ENCODE measurements at places on chromosomes 1 and 21.

GRCh38 chr21:45482899-45483821 is 59.1 kb downstream of the SLC19A1 start:
- no peak for DNase-seq

GRCh38 chr1:68173283-68173935 is 58.9 kb downstream of the WLS start:
- DNase-seq: peak; percentile 90

GRCh38 chr1:54109129-54110090 is 43.4 kb downstream of the CDCP2 start:
- no peak for DNase-seq

DNA sequence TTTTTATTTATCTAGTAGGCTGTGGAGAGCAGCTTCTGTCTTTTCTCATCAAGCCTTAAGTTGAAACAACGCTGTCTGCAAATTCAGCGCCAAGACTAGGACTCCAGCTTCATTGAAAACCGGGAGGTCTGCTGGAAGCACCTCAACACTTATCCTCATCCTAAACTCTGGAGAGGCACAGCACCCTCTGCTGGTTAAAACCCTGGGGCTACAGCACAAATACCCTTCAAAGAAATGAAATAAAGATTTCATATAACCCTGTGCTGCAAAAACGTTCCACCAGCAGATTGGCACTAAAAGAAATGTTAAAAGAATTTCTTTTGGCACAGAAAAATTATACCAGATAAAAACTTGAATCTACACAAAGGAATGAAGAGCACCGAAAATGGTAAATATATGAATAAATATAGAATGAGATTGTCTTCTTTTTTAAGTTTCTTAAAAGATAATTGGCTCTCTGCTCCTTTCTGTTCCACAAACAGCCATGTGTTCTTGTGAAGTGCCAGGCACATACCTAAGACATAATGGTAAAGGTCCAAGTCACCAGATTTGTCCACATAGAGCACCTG is 227.7 kb upstream of the SAMSN1 start:
- DNase-seq: peak; percentile 17

GRCh38 chr1:64246294-64246917 is 43.0 kb downstream of the UBE2U start:
- peak; percentile 43 for DNase-seq

DNA sequence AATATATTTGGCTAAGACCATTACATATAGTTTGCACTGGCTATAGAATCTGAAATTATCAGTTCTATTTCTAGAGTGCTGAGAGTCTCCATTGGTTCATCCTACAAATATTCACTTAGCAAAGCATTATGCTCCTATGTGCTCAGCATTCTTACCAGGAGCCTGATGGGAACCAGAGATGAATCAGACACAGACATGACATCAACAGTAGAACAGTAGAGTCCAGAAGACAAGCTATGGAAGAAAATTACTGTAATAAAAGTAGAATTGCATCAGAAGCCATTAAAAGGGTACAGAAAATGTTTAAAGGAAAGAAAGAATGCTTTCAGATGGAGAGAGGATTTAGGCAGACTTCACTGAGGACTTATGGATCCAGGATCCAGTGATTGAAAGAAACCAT is 271.7 kb upstream of the SNX7 start:
- DNase-seq: no peak

- no peak for DNase-seq
Observed at GRCh38 chr1:230458509-230458908, 32.4 kb upstream of the PGBD5 start.

- no peak for DNase-seq
Observed at GRCh38 chr1:65412984-65413375, 7.5 kb upstream of the LEPR start.

- DNase-seq: no peak
Observed at GRCh38 chr1:3923378-3924185, 23.5 kb upstream of the C1orf174 start.

GRCh38 chr1:84853741-84854721 is 39.0 kb downstream of the LPAR3 start:
- no peak for DNase-seq

GRCh38 chr21:16863362-16863905 is 649.4 kb upstream of the CXADR start:
- DNase-seq: no peak

DNA sequence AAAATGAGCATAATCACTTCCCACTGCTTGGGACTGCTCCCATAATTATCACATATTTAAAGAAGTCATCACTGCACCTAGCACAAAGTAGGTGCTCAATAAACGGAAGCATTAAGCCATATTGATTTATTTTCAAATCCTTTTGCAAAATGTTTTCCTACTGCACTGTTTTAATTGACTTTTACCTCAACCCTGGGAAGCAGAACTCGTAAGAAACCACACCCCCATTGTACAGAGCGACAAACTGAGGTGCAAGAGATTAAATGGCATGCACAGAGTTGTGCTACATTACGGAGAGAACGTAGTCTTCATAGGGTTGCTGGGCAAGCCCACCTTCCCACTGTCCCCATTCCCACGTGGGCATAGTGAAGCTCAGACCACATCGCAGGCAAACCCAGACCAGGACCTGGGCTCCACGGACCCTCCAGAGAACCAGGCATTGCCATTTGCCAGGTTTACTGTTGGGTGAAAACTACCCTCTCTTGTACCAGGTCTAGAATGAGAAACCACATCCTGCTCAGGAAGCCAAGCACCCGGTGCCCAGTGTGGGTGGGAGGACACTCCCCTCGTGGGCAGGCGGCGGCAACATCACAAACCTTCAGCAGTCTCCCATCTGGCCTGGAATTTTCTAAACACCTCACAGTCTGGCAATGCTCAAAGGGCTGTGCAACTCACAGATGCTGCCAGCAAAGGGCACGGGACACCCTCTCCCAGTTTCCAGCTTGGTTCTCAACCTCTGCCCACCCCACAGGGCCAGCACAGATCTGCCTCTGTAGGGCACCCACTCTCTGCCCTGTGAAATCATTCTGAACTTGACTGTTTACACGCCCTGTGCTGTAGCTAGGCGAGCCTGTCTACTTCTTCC is 8.2 kb downstream of the IFFO2 start:
- DNase-seq: no peak

DNA sequence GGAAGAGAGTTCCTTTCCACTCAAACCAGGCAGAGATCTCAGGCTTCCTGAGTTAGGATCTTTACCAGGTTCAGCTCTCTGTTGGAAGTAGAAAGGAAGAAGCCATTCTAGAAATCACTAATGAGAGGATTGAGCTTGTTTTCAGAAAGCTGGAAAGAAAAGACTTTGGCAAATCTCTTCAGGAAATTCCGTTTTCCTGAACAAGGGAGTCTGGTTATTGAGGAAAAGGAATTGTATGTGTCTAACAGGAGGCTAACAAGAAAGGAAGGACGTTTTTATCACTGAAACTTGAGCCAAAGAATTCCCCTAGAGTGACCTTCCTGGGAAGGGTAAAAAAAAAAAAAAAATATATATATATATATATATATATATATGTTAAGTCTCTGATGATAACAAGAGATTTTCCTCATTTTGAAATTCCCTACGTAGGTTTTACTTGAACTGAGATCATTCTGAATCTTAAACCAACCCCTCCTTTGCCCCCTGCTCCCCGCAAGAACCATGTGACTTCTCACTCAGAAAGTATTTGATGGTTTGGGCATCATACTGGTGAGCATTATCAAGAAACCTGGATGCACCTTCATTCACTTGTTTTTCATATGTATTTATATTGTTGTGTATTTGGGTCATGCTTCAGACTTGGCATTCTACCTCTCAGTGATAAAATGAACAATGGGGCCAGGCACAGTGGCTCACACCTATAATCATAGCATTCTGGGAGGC is 98.4 kb upstream of the BMP8A start:
- no peak for DNase-seq

GRCh38 chr21:42784276-42784675 is 95.1 kb downstream of the WDR4 start:
- no peak for DNase-seq

- DNase-seq: no peak
Observed at GRCh38 chr1:176795929-176796328, 333.0 kb downstream of the PAPPA2 start.

- DNase-seq: no peak
Observed at GRCh38 chr1:74530892-74531291, 18.5 kb upstream of the LRRC53 start.

DNA sequence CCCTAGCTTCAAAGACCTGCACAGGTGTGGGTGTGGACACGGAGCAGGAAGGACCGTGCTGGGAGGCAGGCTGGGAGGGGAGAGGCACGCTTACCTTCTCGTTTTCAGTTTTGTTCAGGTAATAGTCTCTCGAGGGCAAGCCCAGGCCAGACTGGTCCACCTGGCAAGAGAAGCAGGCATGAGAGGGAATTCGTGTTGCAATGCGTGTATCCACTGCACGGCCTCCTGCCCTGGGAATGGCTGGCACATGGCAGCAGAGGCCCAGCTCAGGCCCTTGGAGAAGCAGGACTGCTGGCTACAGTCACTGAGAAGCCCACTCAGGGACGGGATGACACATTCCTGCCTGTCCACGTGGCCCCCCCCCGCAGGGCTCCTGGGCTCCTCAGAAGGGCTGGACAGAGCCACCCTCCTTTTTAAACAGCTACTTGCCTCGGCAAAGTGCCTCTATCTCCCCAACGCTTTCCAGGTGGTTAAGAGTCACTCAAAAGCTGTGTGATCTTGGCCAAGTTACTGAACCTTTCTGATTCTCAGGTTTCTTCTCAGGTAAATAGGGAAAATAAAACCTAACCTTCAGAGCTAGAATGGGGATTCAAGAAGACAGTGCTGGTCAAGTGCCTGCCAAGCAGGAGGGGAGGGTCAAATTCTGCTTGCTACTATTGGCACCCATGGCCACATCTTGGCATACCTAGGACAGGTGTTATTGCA is 32.7 kb downstream of the ECE1 start:
- DNase-seq: no peak

- no peak for DNase-seq
Observed at GRCh38 chr1:110011527-110012041, 22.8 kb upstream of the STRIP1 start.

DNA sequence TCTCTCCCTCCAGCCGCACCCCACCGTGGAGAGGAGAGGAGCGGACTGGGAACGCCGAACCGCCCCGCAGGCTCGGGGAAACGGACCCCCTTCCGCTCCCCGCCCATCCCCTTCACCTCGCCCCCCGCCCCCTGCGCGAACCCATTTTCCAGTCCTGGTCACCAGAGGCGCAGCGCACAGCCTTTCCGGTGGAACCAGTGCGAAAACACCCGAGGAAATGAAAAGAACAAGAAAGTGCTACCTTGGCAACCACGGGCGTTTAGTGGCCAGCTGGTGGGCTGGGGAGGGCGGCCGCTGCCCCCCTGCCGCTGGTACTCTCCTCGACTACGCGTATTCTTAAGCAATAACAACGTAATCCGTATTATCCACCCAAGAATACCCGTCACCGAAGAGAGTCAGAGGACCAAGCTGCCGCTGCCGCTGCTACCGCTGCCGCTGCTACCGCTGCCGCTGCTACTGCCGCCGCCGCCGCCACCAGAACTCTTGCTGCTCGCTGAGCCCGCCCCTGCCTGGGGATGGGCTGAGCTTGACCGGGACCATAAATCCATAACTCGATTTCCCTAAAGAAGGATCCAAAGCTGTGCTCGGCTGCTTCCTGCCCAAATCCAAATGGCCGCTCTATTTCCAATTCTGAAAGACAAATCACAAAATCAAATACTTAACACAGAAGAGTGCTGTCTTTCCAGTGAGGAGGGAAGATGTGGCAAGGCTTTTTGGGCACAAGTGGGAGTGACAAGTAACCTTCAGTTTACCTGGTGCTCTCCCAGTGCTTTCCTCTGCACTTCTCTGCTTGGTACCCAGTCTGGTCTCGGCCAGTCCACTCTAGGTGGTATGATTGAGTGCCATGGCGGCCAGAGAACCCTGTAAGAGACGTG is 125.2 kb upstream of the DPYD start:
- peak; percentile 25 for DNase-seq

GRCh38 chr1:39342776-39343175 is 138.3 kb downstream of the MACF1 start:
- DNase-seq: no peak

- DNase-seq: no peak
Observed at GRCh38 chr1:183285256-183285655, 99.2 kb downstream of the LAMC2 start.

GRCh38 chr1:27682351-27682944 is 10.5 kb upstream of the IFI6 start:
- no peak for DNase-seq

GRCh38 chr1:119007670-119008482 is 19.7 kb upstream of the TBX15 start:
- DNase-seq: peak; percentile 44

DNA sequence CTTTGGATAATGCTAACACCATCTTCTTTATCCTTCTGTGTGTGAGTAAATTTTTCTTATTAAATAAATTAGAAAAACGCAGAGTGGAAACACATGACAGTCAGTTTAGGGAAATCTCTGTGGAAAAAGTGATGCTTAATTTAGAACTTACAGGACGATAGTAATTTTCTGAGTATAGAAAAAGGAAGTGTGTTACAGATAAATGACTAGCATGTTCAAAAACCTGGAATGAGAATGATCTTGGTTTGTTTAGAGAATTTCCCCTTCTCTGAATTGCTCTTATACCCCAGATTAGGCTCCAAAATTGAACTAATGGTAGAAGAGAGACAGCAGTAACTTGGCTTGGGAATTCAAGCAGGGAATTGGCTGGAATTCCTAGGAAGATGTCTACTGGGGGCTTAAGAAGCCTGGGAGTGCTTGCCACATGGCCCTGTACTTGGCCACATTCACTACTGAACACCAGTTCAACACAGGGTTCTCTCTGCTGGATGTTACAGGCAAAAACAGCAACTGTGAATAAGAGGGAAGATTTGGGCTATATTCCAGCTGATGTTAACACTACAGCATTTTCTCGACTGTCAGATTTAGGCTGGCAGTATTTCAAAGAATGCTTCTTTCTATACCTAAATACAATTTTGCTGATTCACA is 1004.2 kb downstream of the TTLL7 start:
- no peak for DNase-seq

GRCh38 chr1:47992720-47993415 is 4.3 kb downstream of the TRABD2B start:
- DNase-seq: no peak

DNA sequence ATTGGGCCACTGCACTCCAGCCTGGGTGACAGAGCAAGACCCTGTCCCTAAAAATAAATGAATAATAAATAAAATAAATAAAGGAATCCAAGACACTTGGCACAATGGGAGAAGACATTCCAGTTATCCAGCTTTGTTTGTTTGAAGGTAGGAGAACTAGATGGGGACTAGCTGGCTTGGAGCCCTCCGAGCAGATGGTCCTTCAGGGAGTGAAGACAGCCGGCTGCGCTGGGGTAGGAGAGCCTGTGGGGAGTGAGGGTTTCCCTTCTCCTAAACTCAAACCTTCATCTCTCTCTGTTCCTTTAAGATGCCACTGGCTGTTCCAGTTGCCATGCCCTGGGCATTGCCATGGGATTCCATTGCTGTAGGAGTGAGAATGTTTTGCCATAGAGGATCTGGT is 120.6 kb downstream of the NAV1 start:
- DNase-seq: no peak

GRCh38 chr21:30306884-30307283 is 13.2 kb downstream of the KRTAP26-1 start:
- DNase-seq: no peak

GRCh38 chr1:25567710-25568089 is 24.3 kb downstream of the LDLRAP1 start:
- no peak for DNase-seq

GRCh38 chr1:204286831-204287421 is 72.8 kb downstream of the PLEKHA6 start:
- DNase-seq: no peak

- peak; percentile 80 for DNase-seq
Observed at GRCh38 chr1:225824533-225824941, 14.6 kb downstream of the EPHX1 start.

Measured in NCI-H345 (cell line).